Stimulated activated CD8-positive, alpha-beta memory T cell treated with anti-CD3 and anti-CD28 coated beads, Interleukin-4, amount 100 ng/mL, for 1 hour (primary cell): ENCODE measurements at places on chromosomes 12 and 14.

- DNase-seq: no peak
Measured at GRCh38 chr12:94122591-94122990, 25.8 kb upstream of the PLXNC1 start.

- no peak for DNase-seq
Measured at GRCh38 chr12:130705178-130705822, 10.8 kb downstream of the RIMBP2 start.

- no peak for DNase-seq
Measured at GRCh38 chr12:99935608-99936007, 49.1 kb downstream of the ANKS1B start.

DNA sequence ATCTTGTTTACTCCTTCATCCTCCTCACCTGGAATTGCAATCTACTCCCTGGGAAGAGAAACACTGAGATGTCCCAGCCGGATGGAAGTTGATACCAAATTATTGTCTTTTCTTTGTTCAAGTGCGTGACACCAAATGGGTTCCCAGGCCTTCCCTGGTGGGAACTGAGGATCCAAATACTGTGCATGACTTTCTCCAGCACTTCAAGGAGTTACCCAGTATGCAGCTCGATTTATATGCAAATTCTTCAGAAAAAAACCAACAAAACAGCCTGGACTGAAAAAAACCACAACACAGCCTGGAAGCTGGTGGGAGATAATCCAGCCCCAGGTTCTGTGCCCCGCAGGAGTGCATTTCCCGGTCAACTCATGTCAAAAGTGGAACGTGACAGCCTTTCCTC, 310.6 kb downstream of the GLT1D1 start:
- DNase-seq: no peak

DNA sequence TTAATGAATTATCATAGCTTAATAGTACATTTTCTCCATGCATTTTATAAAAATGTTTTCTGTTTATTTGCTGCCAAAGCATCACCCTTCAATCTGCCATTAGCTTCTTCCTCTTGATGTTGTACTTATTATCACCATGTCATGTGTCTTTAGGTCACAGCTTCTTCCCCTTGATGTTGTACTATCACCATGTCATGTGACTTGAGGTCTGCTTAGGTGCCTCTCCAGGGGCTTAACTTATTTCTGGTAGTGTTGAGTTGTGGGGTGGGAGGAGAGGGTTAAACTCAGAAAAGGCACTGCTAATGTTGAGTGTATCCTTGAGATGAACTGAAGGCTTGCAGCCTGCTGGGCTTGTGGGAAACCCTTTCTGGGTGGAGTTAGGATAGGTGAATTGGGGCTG, 87.8 kb downstream of the DAAM1 start:
- DNase-seq: no peak

DNA sequence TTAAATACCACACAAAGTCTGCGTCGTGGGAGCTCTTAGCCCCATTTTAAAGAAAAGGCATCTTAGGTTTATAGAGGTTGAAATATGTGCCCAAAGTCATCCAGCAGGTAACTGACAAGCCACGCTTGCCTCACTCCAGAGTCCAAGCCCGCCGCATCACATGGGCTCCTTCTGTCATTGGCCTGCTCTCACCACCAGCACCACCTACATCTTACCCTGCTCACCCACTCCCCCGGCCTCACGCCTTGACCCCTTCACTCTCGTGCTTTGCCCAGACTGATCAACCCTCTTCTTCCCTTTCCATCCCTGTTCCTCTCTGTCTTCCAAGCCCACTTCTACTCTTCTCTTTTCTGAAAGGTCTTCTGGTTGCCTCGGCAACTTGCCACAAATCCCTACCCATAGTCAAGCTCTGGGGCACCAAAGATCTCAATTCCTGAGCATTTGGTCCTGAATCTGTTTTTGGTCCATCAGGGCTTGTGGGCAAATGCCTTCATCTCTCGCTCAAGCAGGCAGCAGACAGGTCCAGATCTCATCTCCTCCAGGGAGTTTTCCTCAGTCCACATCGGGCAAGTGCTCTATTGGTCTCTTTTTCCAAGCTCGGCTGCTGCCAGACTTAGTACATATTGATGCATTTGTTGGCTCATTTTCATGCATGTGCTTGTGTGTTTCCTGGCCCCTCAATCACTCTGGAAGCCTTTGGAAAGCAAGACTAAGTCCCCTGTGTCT, 3.5 kb upstream of the KRT1 start:
- no peak for DNase-seq

GRCh38 chr14:75295061-75295461, 16.4 kb downstream of the FOS start:
- no peak for DNase-seq

- DNase-seq: no peak
Measured at GRCh38 chr12:32947206-32948067, 50.9 kb upstream of the PKP2 start.

GRCh38 chr12:1807087-1807860, 13.1 kb upstream of the LRTM2 start:
- no peak for DNase-seq

GRCh38 chr12:20351406-20351805, 16.9 kb upstream of the PDE3A start:
- no peak for DNase-seq

GRCh38 chr14:33567023-33567728, 383.7 kb downstream of the EGLN3 start:
- DNase-seq: no peak

- no peak for DNase-seq
Measured at GRCh38 chr14:19729763-19730162, 13.6 kb upstream of the OR4Q3 start.

DNA sequence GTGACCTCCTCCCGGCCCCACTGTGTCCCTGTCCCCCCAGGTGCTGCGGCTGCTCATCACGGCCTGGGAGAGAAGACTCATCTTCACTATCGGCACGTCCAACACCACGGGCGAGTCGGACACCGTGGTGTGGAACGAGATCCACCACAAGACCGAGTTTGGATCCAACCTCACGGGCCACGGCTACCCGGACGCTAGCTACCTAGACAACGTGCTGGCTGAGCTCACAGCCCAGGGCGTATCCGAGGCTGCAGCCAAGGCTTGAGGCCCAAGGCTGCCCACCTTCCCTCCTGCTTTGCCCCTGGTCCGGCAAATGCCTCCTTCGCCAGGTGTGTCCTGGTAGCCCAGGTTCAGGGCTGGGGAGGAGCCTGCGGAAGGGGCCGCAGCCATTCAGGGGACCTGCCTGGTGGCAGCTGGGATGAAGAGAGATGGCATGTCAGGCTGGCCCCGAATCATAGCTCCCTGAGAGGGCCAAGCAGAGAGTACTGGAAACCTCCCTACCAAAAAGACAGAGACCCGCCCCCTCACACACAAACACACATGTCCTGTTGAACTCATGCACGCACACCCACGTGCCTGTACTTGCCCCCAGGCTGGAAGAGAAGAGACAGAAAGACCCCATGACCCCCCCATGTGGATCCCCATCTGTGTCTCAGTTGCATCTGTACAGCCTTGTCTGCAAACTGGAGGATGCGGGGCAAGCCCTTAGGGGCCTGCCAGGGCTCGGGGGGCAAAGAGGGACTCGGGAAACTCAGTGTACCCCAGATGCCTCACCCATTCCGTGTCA, 38.7 kb downstream of the RASAL1 start:
- DNase-seq: no peak

DNA sequence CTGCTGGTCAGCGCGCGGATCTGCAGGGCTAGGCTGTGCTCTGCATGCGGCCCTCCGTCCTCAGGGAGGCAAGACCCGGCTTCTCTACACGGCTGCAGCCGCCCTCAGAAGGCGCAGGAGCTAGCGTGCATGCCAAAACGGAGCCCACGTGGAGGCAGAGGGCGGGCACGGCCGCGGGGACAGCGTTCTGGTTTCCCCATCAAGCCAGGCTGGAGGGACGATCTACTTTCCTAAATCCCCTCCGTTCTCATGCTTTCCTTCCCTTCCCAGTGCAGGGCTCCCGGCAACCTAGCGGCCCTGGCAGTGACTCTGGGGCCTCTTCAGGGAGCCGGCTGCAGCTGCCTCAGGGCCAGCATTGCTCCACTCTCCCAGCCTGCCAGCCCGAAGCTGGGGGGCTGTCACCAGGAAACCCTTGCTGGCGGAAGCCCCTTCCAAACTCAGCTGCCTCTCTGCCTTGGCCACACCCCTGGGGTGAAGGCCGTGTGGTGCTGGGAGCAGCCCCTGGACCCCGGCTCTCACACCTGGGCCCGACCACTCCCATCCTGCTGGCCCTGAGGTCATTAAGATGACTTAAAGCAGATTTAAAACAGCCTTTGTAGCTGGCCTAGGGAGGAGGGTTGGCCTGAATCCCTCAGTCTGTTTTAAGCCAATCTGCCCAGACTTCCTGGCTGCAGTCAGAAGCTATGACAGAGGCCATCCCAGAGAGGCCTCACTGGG, 9.2 kb upstream of the GOLGA3 start:
- no peak for DNase-seq

DNA sequence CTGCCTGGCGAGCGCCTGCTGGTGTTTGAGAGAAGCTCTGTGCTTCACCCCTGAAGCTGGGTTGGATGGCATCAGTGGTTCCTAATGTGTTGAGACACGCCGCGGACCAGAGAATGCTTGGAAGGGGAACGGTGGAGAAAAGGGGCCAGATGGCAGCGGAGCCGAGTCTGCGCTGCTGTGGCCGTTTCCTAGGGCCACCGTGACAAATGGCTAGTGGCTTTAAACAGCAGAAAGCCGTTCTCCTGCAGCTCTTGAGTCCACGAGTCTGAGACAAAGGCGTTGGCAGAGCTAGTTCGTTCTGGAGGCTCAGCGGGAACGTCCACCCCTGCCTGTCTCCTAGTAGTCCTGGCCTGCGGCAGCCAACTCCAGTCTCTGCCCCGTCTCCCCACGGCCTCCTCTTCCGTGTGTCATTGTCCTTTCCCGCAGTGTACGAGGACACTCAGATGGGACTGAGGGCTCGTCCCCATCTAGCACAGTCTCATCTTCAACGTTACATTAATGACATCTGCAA, 103.6 kb downstream of the ADGRD1 start:
- no peak for DNase-seq

DNA sequence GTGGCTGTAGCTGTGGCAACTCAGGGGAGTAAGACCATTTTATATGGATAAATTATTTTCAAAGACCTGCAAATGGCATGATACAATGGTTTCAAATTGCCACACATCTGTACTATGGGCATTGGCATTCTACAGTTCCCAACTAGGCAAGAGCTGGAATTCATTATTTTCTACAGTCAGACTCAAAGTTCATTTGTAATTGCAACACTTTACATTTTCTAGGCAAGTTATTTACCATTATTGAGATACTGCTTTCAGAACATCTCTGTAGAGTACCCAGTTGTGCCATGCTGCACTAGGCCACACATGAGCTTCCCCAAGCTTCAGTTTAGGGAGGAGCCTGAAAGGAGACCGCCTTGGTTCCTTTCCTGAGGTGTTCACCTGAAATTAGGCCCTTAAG, 8.0 kb upstream of the ATG14 start:
- DNase-seq: no peak

- DNase-seq: no peak
Measured at GRCh38 chr14:105862581-105863239, 336.3 kb downstream of the TMEM121 start.

DNA sequence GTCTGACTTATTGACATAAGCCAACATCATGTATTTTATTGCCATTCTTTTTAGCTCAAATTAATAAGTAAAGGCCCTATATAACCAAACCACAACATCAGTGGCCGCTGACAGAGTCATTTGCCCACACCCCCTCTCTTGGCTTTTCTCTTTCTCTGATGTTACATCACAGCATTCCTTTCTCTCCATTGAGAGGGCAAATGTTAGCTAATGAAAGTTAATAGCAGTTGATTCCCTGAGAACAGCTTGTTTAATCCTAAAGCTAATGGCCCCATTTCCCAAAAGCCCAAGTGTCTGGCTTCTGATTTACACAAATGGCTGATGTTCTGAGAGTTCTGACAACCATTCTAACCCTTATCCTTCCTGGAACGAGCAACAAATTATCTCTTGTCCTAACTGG, 308.8 kb downstream of the SNAPC1 start:
- no peak for DNase-seq

DNA sequence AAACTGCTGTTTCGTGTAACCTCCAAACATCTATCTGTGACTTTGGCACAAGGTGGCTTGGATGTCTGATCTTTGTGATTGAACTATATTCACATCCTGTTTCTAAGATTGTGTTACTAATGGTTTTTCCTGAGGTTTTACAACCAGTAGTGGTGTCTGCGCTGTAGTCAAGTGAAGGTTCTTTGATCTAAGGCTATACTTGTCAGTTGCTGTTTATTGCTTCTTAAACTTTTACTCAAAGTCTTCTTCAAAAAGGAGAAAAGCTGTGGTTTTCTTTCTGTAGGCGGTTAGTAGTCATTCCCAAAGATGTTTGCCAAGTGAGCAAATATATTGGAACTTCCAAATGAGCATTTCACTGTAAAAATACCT, 12.3 kb upstream of the CALM1 start:
- no peak for DNase-seq

DNA sequence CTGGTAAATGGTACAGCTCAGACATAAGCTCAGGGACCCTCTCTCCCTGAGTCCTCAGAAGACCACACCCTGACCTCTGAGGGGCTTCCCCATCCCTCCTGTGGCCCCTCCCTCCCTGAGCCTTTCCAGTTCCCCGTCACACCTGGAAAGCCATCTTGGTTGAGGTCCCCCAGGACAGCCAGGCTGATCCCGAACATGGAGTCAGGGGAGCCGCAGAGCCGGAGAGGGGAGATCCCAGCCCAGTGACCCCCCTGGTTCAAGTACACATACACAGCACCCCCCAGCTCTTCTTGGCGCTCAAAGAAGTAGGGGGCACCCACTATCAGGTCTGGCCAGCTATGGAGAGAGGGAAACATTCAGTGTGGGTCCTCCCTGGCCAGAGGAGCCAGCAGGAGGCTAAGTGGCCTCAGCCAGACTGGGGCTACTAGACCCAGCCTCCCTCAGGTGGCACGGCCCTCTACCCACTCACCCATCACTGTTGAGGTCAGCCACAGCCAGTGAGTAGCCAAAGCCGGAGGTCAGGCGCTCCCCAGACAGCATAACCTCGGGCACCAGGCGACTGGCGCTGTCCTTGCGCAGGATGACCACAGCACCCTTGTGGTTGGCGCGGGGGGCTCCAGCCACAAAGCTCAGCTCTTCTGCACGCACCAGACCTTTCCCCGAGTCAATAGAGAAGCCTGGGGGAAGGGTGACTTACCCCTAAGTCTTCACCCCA, 9.3 kb downstream of the ITGA7 start:
- DNase-seq: no peak

- no peak for DNase-seq
Measured at GRCh38 chr14:71726580-71727021, 205.6 kb upstream of the RGS6 start.

DNA sequence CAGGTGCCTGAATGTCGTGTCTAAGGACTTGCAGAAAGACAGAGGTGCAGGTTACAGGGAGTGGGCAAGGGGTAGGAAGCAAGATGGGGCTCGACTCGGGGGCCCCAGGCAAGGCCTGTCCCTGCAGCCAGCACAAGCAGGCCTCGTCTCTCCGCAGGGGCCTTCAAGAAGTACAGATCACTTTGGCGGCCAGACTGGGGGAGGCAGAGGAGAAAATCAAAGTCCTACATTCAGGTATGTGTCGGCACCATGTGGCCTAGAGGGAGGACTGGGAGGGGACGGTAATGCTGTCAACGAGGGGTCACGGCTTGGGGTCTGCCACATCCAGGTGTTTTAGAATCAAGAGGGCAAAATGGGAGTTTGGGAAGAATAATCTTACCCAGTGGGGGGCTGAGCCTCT, 73.7 kb downstream of the PHETA1 start:
- DNase-seq: no peak
